ENCODE measurements at places on chromosomes 2 and 18.

DNA sequence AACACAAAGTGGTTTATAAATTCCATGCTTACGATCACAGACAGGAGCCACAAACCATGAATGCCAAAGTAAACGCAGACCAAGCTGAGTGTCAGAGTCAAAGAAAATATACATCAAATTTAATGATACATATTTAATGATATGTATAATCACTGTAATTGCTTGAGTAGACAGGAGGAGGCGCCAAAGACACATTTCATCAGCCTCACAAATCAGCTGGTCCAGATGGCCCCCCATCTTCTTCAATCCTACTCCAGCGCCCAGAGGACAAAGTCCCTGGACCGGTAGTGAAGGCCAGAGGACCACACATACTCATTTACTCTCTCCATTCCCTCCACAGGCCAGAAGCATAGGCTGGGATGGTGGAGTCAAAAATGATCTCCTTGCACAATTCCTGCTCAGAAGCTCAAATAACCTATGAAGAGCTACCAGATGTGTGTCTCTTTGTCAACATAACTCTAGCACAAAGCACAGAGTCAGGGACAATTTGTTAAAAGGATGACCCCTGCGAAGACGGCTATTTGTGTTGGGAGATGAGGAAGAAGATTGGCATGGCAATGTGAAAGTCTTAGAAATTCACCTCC, 149.3 kb upstream of the PGAP1 start:
- no peak overlapping the region for H3K4me3 ChIP-seq
- DNase-seq: no peak
- H3K4me1 ChIP-seq: peaks cover 30% of the 10 kb centered on the region
- peaks cover 85% of the 10 kb centered on the region for H3K36me3 ChIP-seq
- no peaks in the 10 kb centered on the region for H3K27me3 ChIP-seq
- peak overlapping the region; percentile 43 for H3K27ac ChIP-seq

- DNase-seq: no peak
- no peak overlapping the region for H3K27ac ChIP-seq
- H3K27me3 ChIP-seq: peaks cover 32% of the 10 kb centered on the region
- no peak overlapping the region for H3K4me3 ChIP-seq
- no peaks in the 10 kb centered on the region for H3K36me3 ChIP-seq
These were observed 4.5 kb upstream of the SFTPB start for GRCh38 chr2:85672456-85672855.

GRCh38 chr18:31723639-31723989, 37.1 kb downstream of the SLC25A52 start:
- H3K27me3 ChIP-seq: peaks cover 43% of the 10 kb centered on the region
- no peak overlapping the region for H3K27ac ChIP-seq
- no peak overlapping the region for H3K4me3 ChIP-seq
- no peak for DNase-seq
- peaks cover 10% of the 10 kb centered on the region for H3K4me1 ChIP-seq

- no peak overlapping the region for H3K4me3 ChIP-seq
- no peak overlapping the region for H3K27ac ChIP-seq
- H3K4me1 ChIP-seq: no peaks in the 10 kb centered on the region
- DNase-seq: no peak
These were observed 77.5 kb upstream of the ASB18 start for GRCh38 chr2:236341721-236342120.

DNA sequence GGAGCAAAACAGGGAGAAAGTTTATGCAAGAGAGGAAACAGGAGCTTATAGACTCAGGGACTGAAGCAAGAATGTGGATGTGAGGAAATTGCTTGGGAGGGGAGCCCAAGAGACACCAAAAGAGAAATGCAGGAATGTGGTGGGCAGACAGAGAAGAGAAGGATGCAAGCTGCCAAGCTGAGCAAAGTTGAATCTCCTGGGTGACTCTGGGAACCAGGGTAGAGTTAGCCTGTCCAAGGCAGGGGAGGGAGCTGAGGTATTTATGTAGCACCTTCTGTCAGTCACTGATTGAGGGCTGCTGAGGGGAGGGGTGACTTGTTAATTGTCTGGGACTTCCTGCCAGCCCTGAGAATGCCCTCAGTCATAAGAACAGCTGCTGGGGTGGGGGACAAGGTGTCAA, 464.3 kb downstream of the NBAS start:
- no peak for DNase-seq
- no peaks in the 10 kb centered on the region for H3K27me3 ChIP-seq
- H3K27ac ChIP-seq: no peak overlapping the region
- peaks cover 6% of the 10 kb centered on the region for H3K4me1 ChIP-seq
- H3K4me3 ChIP-seq: no peak overlapping the region
- H3K36me3 ChIP-seq: no peaks in the 10 kb centered on the region

GRCh38 chr2:231039294-231039664, 2.0 kb downstream of the C2orf72 start:
- H3K27ac ChIP-seq: no peak overlapping the region
- H3K4me3 ChIP-seq: no peak overlapping the region
- H3K36me3 ChIP-seq: no peaks in the 10 kb centered on the region
- DNase-seq: no peak

- no peaks in the 10 kb centered on the region for H3K36me3 ChIP-seq
- peaks cover 3% of the 10 kb centered on the region for H3K27me3 ChIP-seq
- no peaks in the 10 kb centered on the region for H3K4me1 ChIP-seq
- H3K27ac ChIP-seq: no peak overlapping the region
- no peak for DNase-seq
- no peak overlapping the region for H3K4me3 ChIP-seq
These were observed 69.5 kb upstream of the TGIF1 start for GRCh38 chr18:3380384-3380961.

- H3K27me3 ChIP-seq: peaks cover 6% of the 10 kb centered on the region
- H3K4me3 ChIP-seq: no peak overlapping the region
- DNase-seq: no peak
- H3K4me1 ChIP-seq: no peaks in the 10 kb centered on the region
These were observed 240.7 kb upstream of the EPAS1 start for GRCh38 chr2:46056541-46056940.

DNA sequence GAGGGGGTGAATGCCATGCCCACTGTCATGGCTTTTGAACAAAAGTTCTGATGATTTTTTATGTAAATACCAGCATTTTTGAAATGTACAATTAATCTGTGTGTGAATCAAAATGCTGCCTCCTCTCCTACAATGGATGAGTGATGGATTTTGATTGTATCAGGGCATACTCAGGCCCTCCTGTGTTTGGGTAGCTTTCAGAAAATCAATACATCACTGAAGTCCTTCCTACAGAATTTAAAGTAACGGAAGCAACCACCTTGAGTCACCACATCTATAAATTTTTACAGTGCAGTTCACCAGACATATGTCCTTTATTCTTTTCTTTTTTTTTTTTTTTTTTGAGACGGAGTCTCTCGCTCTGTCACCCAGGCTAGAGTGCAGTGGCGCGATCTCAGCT, 867.3 kb downstream of the EPHA4 start:
- H3K36me3 ChIP-seq: no peaks in the 10 kb centered on the region
- no peak overlapping the region for H3K27ac ChIP-seq
- no peaks in the 10 kb centered on the region for H3K27me3 ChIP-seq
- DNase-seq: no peak
- no peak overlapping the region for H3K4me3 ChIP-seq
- H3K4me1 ChIP-seq: no peaks in the 10 kb centered on the region

DNA sequence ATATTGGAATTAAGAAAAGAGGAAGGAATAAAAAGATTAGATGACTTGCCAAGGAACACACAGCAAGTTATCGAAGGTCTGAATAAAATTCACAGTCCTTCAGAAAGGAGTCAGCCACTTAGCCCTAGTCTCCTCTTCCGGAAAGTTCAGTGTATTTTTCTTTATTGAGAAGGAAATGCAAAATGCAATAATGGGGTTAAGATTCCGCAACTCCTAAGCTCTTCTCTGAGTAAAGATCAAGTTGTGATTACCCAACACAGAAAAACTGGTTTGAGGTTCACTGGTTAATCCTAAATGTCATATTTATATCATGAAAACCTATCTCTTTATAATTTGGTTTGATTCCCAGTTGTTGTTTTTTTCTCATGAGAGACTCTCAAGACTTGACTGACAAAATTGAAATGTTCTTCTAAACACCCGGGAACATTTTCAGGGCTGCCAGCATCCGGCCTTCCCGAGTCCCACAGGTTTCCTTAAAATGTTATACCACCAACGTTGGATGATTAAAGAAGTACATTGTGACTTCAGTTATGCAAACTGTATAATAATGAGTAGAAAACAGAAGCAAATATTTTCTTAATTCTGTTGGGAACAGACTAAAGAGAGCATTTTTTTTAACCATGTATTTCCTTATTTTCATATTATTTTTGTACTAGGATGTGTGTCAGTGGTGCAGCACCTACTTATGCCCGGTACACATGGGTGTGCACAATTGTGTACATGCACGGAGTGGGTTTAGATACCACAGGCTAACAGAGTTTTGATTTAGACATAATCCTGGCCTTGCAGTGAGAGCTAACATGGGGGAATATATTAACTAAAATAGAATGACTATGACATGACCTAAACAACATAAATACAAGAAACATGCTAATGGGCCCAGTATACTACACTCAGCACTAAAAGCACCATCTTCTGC, 100.2 kb downstream of the STK39 start:
- no peak overlapping the region for H3K27ac ChIP-seq
- H3K4me1 ChIP-seq: peaks cover 10% of the 10 kb centered on the region
- H3K4me3 ChIP-seq: no peak overlapping the region
- DNase-seq: no peak

DNA sequence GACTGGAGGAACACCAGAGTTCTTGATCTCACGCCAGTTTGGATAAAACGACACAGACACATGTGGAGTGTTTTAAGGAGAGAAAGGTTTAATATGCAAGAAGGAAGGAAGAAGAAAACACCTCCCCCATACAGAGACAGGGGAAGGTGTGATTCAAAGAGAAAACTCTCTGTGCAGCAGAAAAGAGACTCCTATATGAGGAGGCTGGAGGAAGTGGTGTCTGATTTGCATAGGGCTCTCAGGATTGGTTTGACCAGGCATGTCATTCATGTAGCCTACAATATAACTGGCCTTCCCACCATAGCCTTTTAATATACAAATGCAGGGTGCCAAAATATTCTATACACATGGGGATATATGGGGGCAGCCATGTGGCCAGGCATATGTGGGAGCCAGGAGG, 1386.5 kb downstream of the RPIA start:
- no peaks in the 10 kb centered on the region for H3K27me3 ChIP-seq
- no peak for DNase-seq
- H3K36me3 ChIP-seq: no peaks in the 10 kb centered on the region
- no peaks in the 10 kb centered on the region for H3K4me1 ChIP-seq
- H3K4me3 ChIP-seq: no peak overlapping the region

DNA sequence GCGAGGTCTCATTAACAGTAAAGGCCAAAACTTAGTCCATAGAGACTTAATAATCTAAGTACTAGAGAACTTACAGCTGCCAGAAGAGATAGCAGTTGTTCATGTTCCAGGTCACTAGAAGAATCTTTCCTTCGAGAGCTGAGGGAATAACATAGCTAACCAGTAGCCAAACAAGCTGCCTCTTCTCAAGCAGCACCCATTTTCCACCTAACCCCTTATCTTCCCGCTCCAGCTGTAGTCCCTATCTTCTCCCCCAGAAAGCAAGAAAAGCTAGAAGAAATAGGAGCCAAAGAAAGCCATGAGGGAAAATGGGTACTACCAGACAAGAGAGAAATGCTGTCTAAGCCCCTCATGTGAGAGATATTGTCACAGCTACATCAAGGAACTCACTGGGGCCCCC, 24.0 kb downstream of the SULT1C4 start:
- no peaks in the 10 kb centered on the region for H3K27me3 ChIP-seq
- no peak overlapping the region for H3K4me3 ChIP-seq
- H3K36me3 ChIP-seq: no peaks in the 10 kb centered on the region
- no peaks in the 10 kb centered on the region for H3K4me1 ChIP-seq
- no peak for DNase-seq
- H3K27ac ChIP-seq: no peak overlapping the region

DNA sequence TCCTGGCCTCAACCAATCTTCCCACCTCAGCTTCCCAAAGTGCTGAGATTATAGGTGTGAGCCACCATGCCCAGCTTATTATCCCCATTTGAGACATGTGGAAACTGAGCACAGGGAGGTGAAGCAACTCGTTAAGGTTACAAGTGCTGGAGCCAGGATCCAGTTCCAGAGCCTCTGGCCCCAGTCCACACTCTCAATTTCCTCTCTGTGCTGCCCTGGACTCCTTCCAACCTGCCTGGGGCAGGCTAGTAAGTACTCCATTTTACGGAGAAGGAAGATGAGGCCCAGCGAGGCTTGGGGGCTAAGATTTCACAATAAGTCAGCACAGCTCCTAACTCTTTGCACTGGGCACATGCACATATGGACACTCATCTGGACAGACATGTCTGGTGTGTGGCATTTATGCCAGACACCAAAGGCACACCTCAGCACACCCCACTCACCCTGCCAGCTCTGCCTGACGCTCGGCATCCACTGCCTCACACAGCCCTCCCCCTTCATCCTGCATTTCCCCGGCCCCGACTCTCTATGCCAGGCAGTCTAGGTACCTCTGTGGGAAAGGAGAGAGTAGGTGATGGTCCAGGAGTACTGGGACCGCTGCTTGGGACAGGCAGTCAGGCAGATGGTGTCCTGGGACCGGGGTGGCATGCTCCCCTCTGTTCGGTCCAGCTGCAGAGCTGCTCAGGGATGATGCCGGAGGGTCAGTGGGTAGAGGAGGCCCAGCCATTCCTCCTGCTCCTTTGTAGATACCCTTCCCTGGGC, 20.5 kb downstream of the CFAP65 start:
- DNase-seq: no peak
- no peak overlapping the region for H3K27ac ChIP-seq
- no peaks in the 10 kb centered on the region for H3K4me1 ChIP-seq
- H3K36me3 ChIP-seq: no peaks in the 10 kb centered on the region
- no peak overlapping the region for H3K4me3 ChIP-seq

- no peaks in the 10 kb centered on the region for H3K4me1 ChIP-seq
- H3K27me3 ChIP-seq: peaks cover 16% of the 10 kb centered on the region
- no peak overlapping the region for H3K4me3 ChIP-seq
- H3K36me3 ChIP-seq: no peaks in the 10 kb centered on the region
- no peak overlapping the region for H3K27ac ChIP-seq
These were observed 157.1 kb downstream of the PXDN start for GRCh38 chr2:1586923-1587840.

- no peaks in the 10 kb centered on the region for H3K36me3 ChIP-seq
- no peak for DNase-seq
- no peak overlapping the region for H3K27ac ChIP-seq
- no peak overlapping the region for H3K4me3 ChIP-seq
- H3K4me1 ChIP-seq: no peaks in the 10 kb centered on the region
These were observed 118.2 kb downstream of the ZNF521 start for GRCh38 chr18:25233528-25234321.

- H3K4me1 ChIP-seq: peaks cover 8% of the 10 kb centered on the region
- no peak overlapping the region for H3K27ac ChIP-seq
- no peak overlapping the region for H3K4me3 ChIP-seq
- no peak for DNase-seq
- peaks cover 5% of the 10 kb centered on the region for H3K36me3 ChIP-seq
- no peaks in the 10 kb centered on the region for H3K27me3 ChIP-seq
These were observed 16.0 kb downstream of the R3HDM1 start for GRCh38 chr2:135547311-135547710.

DNA sequence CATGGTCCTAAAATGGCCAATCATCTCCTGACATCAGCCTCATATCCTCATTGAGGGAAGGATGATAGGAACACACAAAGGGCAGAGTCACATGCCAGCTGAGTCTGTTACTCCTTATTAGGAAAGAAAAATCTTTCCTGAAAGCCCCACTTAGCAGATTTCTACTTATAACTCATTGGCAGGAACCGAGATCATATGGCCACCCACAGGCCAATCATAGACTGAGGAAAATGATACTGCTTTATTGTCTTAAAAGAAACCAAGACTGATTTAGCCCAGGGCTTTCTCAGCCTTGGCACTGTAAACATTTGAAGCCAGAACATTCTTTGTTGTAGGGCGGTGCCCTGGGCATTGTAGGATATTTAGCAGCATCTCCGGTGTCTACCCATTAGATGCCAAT, 18.7 kb downstream of the GKN2 start:
- H3K4me3 ChIP-seq: no peak overlapping the region
- H3K27me3 ChIP-seq: peaks cover 36% of the 10 kb centered on the region
- no peak for DNase-seq
- H3K36me3 ChIP-seq: no peaks in the 10 kb centered on the region
